ENCODE measurements at places on chromosomes 3 and 15. TPM values are rescaled to one million over a fixed set of nuclear protein-coding genes. Genes with fewer than 3 reads are reported as not detected.
A peak's percentile ranks its signal among the peaks of the same experiment; 100 is the strongest.

- H3K27ac ChIP-seq, result no peak overlapping the region
- DNase-seq, result no peak
- no peaks in the 10 kb centered on the region for H3K27me3 ChIP-seq
- no peaks in the 10 kb centered on the region for H3K36me3 ChIP-seq
Observed at GRCh38 chr15:85407421-85408269, 27.2 kb downstream of the AKAP13 start.

Gene XCR1
- total RNA-seq, result 0.31 TPM

Gene AADACL2
- not detected for total RNA-seq

- no peaks in the 10 kb centered on the region for H3K4me1 ChIP-seq
- no peak overlapping the region for H3K27ac ChIP-seq
- no peak overlapping the region for H3K4me3 ChIP-seq
- DNase-seq, result no peak
Observed at GRCh38 chr3:28590860-28591259, 242.2 kb upstream of the AZI2 start.

- H3K4me3 ChIP-seq, result no peak overlapping the region
- no peaks in the 10 kb centered on the region for H3K27me3 ChIP-seq
- H3K27ac ChIP-seq, result no peak overlapping the region
- no peaks in the 10 kb centered on the region for H3K4me1 ChIP-seq
- H3K36me3 ChIP-seq, result no peaks in the 10 kb centered on the region
Observed at GRCh38 chr15:65066001-65066634, 1.7 kb downstream of the RASL12 start.

DNA sequence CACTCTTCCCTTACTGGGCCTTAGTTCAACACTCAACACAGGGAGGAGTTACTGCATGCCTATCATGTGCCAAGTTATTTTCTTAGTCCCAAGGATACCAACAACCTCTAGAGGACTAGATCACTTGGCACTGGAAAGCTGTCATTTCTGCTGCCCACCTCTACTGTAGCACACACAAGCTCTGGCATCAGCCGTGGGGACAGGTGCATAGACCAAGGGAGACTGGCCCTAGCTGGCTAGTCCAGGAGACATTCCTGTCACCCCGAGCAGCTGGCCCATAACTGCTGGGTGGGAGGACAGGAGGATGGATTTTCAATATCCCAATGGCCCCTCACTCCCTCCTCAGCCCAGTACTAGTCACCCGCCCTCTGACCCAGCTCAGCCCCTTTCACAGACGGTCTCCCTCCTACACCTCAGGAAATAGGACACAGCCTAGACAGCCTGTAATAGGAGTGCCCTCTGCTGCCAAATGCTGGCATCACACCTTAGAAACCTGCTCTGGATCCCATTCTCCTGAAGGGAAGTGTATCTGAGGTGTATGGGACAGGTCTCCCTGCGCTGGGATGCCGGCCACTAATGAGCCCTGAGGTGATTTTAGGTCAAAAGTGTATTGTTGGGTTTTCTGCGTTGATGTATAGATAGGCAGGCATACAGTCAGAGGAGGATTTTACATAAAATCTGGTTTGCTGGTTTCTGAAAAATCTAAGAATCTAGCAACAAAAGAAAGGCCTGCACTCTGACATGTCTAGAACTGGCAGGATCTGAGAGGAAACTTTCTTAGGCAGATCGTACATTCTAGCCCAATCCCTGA lies 3.4 kb upstream of the DZIP1L start:
- H3K4me3 ChIP-seq, result no peak overlapping the region
- peak; percentile 81 for DNase-seq
- peaks cover 3% of the 10 kb centered on the region for H3K27me3 ChIP-seq
- H3K4me1 ChIP-seq, result no peaks in the 10 kb centered on the region
- no peaks in the 10 kb centered on the region for H3K36me3 ChIP-seq

- H3K27ac ChIP-seq, result no peak overlapping the region
- H3K27me3 ChIP-seq, result no peaks in the 10 kb centered on the region
- no peaks in the 10 kb centered on the region for H3K4me1 ChIP-seq
- no peaks in the 10 kb centered on the region for H3K36me3 ChIP-seq
- no peak for DNase-seq
Observed at GRCh38 chr3:78907367-78907766, 860.4 kb downstream of the ROBO1 start.

GRCh38 chr15:84955089-84955848 lies 26.4 kb upstream of the PDE8A start:
- H3K27me3 ChIP-seq, result no peaks in the 10 kb centered on the region
- peak; percentile 59 for DNase-seq
- no peak overlapping the region for H3K4me3 ChIP-seq
- H3K36me3 ChIP-seq, result no peaks in the 10 kb centered on the region
- no peaks in the 10 kb centered on the region for H3K4me1 ChIP-seq

DNA sequence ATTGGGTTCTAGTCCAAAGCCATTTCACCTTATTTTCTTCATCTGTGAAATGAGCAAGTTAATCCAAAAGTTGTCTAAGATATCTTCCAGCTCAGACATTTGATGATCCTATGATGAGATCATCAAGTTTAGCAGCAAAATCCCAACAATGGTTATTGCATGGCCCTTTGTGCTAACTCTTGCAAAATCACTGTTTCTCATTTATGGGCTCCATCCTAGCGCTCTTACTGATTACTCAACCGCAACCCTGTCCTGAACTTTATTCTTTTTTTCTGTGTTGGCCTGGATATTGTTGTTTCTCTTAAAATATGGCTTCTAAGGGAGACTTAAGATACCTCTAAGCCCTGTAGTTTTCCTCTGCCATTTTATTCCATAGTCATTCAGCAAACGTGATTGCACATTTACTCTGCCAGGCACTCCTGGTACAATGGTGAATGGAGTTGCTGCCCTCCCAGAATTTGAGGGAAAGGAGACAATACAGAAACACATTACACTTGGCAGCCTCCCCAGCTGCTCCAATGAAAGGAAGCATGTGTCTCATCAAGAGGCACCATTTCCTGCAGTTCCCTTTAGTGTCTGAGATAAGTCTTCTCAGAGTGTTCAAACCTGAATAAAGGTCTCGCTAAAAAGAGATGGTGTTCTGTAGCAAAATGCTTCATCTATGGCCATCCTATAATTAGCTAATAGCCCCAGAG lies 4.4 kb downstream of the GXYLT2 start:
- H3K4me1 ChIP-seq, result no peaks in the 10 kb centered on the region
- H3K4me3 ChIP-seq, result no peak overlapping the region
- no peaks in the 10 kb centered on the region for H3K27me3 ChIP-seq
- no peaks in the 10 kb centered on the region for H3K36me3 ChIP-seq
- no peak for DNase-seq

GRCh38 chr15:60589728-60590127 lies 110.8 kb upstream of the ICE2 start:
- no peak overlapping the region for H3K27ac ChIP-seq
- no peak overlapping the region for H3K4me3 ChIP-seq
- no peaks in the 10 kb centered on the region for H3K36me3 ChIP-seq
- no peaks in the 10 kb centered on the region for H3K27me3 ChIP-seq

DNA sequence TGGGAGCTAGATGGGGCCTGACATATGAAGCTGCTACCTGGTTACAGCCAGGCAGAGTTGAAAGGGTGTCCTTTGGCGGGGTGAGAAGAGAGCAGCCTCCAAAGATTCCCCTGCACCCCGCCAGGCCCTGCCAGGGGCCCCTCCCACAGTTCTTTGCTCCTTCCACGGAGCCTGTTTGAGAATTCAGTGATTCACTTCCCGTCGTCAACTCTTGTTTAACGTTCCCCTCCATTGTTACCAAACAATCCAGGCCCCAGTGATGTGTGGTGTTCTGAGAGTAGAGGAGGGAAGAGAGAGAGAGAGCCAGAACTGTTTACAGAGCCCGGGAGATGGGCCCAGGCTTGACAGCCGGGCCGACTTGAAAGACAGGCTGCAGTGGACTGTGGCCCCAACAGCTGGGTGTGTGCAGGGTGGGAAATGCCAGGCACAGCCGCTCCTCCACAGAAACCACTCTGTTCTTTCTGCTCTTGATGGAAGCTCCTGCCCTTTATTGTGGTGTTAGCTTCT lies 81.5 kb downstream of the SMAD3 start:
- H3K4me3 ChIP-seq, result no peak overlapping the region
- H3K27ac ChIP-seq, result peak overlapping the region; percentile 41
- peaks cover 31% of the 10 kb centered on the region for H3K4me1 ChIP-seq
- DNase-seq, result no peak

DNA sequence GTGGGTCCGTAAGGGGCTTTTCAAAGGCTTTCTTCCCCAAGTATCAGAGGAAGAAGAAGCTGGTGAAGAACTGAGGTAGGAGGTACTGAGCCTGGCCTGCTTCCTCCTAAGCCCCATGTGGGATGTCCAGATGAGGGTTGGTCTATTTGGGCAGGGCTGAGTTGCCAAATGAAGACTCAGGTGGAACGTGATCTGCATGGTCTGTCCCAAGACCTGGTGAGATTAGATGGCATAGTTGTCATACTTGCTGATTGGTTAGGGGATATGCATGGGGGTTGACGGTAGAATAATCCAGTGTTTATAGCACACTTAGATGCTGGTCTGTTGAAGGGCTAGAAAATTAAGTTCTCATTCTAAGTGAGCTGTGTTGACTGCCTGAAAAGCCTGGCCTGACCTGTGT lies 36.3 kb upstream of the BSN start:
- H3K36me3 ChIP-seq, result no peaks in the 10 kb centered on the region
- no peak overlapping the region for H3K27ac ChIP-seq
- peaks cover 10% of the 10 kb centered on the region for H3K4me1 ChIP-seq
- DNase-seq, result no peak

Gene FETUB
- not detected for total RNA-seq

GRCh38 chr3:46845860-46846623 lies 17.2 kb downstream of the MYL3 start:
- peak; percentile 90 for DNase-seq
- peak overlapping the region; percentile 46 for H3K4me3 ChIP-seq
- peak overlapping the region; percentile 89 for H3K27ac ChIP-seq
- no peaks in the 10 kb centered on the region for H3K27me3 ChIP-seq

DNA sequence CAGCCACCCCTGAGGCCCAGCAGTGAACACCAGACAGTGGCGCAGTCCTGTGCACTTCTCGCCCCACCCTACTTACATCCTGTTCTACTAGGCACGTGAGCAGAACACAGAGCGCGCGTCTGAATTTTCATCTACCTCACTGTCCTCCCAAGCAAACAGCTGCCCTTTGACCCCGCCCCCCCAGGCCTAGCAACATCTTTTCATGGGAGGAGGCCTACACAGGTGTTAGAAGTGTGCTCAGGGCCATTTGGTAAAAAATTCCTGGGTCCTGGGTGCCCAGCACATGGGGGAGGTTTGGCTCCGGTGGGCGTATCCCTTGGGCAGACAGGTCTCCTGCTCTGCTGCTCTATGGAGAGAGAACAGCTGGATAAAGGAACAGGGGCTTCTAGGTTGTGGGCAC lies 95.0 kb downstream of the MYLK start:
- H3K4me1 ChIP-seq, result no peaks in the 10 kb centered on the region
- H3K36me3 ChIP-seq, result no peaks in the 10 kb centered on the region
- no peak for DNase-seq
- no peaks in the 10 kb centered on the region for H3K27me3 ChIP-seq
- no peak overlapping the region for H3K4me3 ChIP-seq

DNA sequence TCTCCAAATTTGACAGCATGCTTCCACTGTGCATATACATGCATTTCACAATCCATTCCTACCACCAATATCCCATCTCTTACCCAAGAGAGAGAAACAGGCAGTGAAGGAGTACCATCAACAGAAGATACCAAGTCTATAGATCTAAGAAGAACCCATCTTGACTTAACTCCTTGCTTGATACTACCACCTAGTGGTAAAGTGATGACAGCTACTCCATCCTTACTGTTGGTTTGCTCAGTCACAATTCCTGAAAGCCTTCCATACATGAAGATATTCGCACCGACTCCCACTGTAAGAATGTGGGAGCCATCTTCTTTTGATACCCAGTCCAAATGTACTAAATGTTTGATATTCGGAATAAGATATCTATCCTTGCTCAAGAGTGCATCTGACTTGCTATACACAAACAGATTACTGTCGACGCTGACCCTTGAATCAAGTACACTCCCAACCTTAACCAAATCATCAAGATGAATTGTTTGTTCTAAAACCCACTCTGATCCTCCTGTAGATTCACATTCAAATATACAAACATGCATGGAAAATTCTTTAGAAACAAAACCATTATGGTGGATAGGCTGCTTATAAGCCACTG lies 123.1 kb downstream of the DMXL2 start:
- H3K27me3 ChIP-seq, result no peaks in the 10 kb centered on the region
- no peak overlapping the region for H3K4me3 ChIP-seq
- H3K4me1 ChIP-seq, result peaks cover 4% of the 10 kb centered on the region
- no peaks in the 10 kb centered on the region for H3K36me3 ChIP-seq

DNA sequence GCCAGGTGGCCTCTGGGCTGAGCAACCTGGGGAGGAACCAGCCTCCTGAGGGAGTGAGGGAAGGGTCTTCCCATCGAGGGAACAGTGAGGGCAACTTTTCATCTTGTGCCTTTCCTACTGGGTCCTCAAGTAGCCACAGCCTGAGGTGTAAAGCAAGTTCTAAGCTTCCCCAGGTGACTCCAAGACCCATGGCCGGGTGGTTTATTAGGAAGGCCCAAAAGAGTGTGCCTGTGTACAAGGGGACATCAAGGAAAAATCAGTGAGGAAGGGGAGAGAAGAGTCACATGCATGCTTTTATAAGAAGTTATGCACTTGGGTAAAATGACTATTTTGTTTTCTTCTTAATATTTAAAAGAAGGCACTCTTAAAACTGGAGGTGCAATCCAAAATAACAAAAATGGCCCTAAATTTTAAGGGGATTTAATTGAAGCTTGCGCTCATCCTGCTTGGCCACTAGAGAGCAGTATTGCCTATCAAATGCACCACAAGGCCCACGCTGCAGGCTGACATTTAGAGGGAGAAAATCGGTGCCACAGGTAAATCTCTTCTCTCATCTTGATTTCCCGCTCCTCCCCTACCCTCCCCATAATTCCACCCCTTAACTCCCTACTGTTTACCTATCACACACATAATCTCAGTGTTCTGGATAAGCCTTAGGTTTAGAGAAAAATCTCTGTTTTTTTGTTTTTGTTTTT lies 6.7 kb downstream of the NANOGP8 start:
- no peak overlapping the region for H3K4me3 ChIP-seq
- H3K4me1 ChIP-seq, result no peaks in the 10 kb centered on the region
- no peak for DNase-seq

Gene SCAMP2
- total RNA-seq, result 49.0 TPM

Gene NMNAT3
- 7.5 TPM for total RNA-seq

DNA sequence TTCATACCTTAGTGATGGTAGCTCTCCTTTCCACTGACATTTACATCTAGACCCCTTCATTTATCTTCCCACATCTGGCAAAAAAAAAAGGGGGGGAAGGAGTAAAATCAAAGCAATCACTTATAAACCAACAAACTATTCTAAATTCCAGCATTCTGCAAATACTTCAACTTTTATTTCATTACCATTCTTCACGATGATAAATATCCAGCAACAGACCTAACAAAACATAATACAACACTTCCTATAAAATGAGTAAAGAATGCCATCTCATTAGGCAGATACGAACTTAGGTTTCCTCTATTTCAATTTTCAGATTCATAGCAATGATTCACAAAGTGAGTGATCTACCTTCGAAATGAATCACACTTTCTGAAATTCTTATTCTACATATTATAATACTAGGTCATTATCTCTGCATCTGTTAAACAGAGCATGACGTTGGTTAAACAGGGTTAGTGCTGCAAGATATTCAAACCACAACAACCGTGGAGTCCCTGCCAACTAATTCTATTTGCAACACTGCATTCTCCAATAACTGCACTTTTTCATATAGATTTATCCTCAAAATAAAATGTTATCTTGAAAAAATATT lies at the start of gene LRRFIP2:
Gene LRRFIP2 (minus strand): TSS at position 51 of the 595 bp plus-strand sequence. CDS start 25,599 bp downstream, outside the sequence.
- H3K36me3 ChIP-seq, result no peaks in the 10 kb centered on the region
- H3K4me1 ChIP-seq, result no peaks in the 10 kb centered on the region
- H3K4me3 ChIP-seq, result peak within 1 kb of the TSS; percentile 54
- no peak for DNase-seq
- H3K27me3 ChIP-seq, result no peaks in the 10 kb centered on the region
- H3K27ac ChIP-seq, result peak within 1 kb of the TSS; percentile 79
